NCI-H446 treated with DMSO at 0.1 percent for 48 hours (cell line): ENCODE measurements at places on chromosomes 7 and 10.
A peak's percentile ranks its signal among the peaks of the same experiment; 100 is the strongest.

DNA sequence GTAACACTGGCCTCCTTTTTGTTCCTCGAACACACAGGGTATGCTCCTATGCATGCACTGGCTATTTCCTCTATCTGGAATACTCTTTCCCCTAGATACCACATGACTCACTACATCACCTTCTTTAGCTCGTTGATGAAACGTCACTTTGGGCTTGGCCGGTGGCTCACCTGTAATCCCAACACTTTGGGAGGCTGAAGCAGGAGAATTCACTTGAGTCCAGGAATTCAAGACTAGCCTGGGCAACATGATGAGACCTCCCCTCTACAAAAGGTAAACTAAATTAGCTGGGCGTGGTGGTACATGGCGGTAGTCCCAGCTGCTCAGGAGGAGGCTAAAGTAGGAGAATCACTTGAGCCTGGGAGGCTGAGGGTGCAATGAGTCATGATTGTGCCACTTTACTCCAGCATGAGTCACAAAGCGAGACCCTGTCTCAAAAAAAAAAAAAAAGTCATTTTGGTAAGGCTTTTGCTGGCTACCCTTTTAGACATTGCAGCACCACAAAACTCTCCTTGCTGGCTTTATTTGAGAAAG, 14.5 kb downstream of the ANKIB1 start:
- no peak for DNase-seq

DNA sequence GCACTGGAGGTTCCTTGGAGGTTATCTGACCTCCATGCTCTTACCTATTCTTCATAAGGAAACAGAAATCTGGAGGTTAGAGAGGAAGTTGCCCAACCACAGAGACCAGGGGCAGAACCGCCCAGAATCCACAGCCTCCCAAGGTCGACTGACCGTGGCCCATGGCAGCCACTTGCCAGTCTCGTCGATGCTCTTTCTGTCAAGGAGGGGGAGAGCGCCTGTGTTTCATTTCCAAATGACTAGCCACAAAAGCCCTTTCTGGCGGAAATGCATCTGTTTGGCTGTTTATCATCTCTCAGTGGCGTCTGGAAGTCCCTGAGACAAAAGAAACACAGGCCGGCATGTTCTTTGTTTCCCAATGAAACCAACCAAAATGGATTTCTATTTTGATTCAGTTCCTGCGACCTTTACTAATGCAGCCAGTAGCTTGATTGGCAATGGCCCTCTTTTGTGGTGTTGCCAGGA, 2.9 kb downstream of the RAMP3 start:
- DNase-seq, result no peak

DNA sequence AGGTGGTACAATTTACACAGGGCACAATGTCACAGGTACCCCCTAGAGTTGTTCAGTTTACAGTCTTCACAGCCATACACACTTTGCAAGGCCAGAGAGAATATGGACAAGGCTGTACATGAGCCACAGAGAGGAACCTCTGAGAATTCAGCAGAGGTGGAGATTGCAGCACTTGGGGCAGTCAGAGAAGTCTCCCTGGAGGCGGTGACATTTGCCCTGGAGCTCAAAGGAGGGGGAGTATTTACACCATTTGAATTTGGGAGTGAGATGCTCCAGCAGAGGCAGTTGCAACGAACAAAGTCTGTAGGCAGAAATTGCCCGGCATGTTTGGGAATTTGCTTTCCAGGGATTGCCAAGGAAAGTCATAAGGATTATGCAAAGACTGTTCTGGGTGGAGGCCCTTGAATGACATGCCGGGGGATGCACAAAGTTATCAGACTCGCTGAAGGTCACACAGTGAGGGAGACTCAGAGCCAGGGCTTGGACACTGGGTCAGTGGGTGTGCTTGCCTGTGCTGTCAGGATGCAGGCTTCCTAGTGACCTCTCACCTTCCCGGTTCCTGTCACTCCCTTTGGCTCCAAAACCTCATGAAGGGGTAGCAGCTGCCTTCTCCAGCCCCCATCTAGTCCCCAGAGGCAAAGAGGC, 160.7 kb upstream of the PCBD1 start:
- DNase-seq, result no peak

GRCh38 chr7:24767878-24768569, 10.8 kb upstream of the GSDME start:
- peak; percentile 12 for DNase-seq

GRCh38 chr7:50227726-50228125, 76.8 kb upstream of the IKZF1 start:
- no peak for DNase-seq

DNA sequence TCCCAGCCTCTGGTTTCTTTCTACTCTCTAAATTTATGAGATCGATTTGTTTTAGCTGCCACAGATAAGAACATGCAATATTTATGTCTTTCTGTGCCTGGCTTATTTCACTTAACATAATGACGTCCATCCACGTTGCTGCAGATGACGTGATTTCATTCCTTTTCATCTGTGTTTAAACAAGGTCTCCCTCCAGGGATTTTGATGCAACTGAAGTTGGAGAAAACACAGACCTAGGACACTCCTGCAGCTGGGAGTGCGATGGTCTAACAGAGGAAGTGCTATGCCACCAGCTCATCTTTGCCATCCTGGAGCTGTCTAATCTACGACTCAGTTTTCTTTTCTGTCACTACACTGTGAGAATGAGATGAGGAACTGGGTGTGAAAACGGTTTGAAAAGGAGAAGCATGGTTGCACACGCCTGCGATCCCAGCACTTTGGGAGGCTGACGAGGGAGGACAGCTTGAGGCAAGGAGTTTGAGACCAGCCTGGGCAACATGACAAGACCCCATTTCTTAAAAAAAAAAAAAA, 1.5 kb upstream of the KCTD7 start:
- DNase-seq, result no peak

GRCh38 chr10:4939224-4940072, 23.8 kb upstream of the AKR1C1 start:
- DNase-seq, result no peak

GRCh38 chr7:155462163-155462735, 4.3 kb downstream of the EN2 start:
- DNase-seq, result no peak

DNA sequence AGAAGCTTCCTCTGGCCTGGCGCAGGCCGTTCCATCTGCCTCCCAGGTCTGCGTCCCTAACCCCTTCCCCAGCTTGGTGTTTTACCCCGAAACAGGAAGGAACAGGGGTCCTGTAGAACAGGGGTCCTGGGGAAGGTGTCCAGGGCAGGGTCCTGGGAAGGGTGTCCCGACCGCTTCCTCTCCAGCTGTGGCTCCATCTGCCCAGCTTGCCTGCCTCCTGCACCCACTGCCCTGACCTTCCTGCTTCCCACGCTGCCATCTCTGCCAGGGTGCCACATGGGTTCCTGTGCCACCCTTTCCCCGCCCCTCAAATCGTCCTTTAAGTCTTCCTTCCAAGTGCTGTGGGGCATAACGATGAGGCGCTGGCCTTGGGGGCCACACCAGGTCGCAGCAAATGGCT, 32.4 kb downstream of the WDR86 start:
- DNase-seq, result no peak

DNA sequence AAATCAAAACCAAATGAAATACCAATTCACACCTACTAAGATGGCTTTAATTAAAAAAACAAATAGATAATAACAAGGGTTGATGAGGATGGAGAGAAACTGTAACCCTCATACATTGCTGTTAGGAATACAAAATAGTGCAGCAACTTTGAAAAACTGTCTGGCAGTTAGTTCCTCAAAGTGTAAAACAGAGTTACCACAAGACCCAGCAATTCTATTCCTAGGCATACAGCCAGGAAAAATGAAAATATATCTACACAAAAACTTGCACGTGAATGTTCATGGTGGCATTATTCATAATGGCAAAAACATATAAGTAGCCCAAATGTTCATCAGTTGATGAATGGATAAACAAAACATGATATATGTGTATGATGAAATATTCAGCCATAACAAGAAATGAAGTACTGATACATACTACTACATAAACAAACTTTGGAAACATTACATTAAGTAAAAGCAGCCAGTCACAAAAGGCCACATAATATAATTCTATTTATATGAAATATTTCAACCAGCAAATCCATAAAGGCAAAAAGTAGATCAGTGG, 83.5 kb downstream of the BRAF start:
- no peak for DNase-seq

GRCh38 chr10:11154849-11155498, 137.3 kb downstream of the CELF2 start:
- DNase-seq, result no peak

- no peak for DNase-seq
Measured at GRCh38 chr7:137086896-137087295, 218.4 kb downstream of the CHRM2 start.

DNA sequence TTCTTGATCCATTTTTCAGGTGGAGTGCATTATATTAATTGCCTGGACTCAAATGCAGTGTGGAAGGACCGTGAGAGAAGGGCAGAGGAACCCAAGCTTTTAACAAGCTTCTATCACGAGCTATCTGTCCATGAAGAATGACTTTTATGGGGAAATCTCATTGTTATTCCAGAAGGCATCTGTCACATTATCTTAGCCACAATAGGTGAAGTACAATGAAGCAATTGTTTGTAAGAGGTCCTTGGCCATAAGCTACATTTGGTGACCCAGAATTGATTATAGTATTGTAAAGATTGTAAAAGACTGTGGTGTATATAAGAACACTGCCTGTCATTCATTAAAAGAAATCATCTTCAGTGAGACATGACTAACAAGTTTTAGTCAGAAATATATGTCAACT, 58.6 kb upstream of the RELN start:
- DNase-seq, result no peak

DNA sequence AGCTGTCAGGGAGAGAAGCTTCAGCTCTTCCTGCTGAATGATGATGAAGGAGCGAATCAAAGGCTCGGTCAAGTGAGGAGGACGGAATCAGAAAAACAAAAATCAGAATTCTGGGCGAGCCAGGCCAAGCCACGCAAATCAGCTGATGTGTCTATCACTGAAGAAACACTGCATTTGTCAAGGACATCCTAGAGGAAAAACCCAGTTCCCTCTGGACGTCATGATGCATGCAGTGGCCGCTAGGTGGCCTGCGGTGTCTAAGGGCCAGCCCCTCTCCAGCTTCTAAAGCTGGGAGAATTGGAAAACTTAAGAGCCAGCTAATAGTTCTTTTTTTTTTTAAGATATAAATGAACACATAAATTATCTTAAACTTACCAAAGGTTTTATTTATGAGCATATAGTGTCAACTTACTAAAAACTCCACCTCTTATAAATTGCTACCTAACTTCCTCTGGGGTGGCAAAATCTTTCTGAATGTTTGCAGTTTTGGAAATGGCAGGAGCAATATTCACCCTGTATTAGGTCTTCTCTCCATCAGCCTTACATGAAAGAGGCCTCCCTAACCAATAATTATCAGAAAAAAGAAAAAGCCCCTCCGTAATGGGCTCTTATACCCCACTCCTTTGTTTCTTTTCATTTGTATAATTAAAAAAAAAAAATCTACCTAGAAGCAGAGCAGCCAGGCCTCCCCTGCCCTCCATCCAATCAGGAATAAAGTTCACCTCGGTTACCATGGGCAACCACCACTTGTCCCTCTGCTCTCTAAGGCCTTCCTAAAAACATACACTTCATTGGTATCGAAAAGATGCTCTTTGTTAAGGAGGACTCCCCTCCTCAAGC, 186.8 kb downstream of the USP6NL start:
- peak; percentile 3 for DNase-seq

GRCh38 chr7:2577914-2578680, 19.3 kb downstream of the IQCE start:
- no peak for DNase-seq

DNA sequence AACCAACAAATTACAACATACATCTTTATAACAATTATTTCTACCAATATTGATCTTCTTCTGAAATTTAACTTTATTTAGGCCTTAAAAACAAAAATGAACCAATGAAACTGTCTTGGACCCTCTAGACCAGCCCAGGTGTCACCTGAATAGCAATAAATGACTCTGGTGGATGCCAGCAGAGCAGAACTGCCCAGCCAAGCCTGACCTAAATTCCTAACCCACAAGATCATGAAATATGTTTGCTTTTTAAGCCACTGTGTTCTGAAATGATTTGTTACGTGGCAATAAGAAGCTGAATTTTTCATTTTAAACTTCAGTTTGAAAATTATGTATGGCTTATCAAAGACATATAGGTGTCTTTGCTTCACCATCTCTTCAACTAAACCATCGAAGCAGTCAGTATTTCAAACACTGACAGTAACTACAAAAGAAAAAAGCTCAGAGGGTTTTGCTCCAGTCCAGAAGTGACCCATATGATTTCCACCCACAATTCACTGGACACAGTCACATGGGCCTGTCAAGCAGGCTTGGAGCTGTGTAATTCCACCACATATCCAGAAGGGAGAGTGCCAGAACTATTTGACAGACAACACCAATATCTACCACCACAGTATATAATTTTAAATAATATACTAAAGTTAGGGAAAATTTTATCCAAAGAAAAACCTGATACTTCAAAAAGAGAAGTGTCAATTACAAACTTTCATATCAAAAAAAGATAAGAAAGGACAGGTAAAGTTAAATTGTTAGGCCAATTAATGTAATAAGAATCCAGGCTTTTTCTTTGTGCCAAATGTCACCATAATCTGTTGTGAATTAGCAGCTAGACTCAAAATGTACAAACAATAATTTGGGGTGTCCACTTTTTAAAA, 94.5 kb downstream of the KMT2C start:
- DNase-seq, result peak; percentile 27

- DNase-seq, result no peak
Measured at GRCh38 chr10:68103901-68104300, 5.4 kb upstream of the MYPN start.

GRCh38 chr10:32367793-32368453, 21.0 kb upstream of the EPC1 start:
- peak; percentile 25 for DNase-seq

DNA sequence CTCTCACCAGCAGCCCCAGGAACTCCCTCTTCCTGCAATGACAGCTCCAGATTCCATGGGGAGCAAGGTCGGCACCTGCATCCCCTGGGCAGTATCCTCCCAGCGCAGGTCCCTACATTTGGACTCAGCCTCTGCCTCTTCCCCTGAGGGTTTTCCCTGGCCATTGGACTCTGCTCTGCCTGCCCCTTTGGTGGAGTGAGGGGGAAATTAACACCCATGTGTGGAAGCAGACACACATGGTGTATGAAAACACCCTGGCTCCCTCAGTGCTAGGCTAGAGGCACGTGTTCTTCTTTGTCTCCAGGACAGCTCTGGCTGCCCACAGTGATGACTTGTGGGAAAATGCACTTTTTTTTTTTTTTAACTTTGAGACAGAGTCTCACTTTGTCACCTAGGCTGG, 8.4 kb downstream of the PRF1 start:
- no peak for DNase-seq
